ENCODE measurements at places on chromosomes 4 and X. TPM values are rescaled to one million over a fixed set of nuclear protein-coding genes. Genes with fewer than 3 reads are reported as not detected.

Gene CDKL2
- not detected for total RNA-seq

Gene SASH3
- 2.2 TPM for total RNA-seq

Gene GRIA3
- not detected for total RNA-seq

Gene PDZD11
- 25.6 TPM for total RNA-seq

Gene TAPT1
- 26.7 TPM for total RNA-seq

Gene PAGE2B
- total RNA-seq, result not detected

Gene CNKSR2
- 2.7 TPM for total RNA-seq

DNA sequence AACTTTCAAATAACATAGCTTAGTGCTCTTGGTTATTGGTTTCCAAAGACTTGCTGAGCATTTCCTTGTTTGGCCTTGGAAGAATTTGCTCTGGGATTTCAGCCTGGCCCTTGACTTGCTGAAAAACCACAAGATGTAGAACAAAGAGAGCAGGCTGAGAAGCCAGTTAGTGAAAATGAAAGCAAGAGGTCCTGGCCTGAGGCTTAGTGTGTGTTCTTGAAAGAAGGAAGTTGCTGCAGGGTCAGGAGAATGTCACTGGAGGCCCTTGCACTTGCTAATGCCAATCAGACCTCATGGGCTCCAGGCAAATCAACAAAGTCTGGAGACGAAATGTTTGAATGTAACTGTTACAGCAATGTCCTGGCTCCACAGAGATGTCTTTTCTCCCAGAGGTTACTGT, 79.4 kb downstream of the SYNPO2 start:
- peak; percentile 37 for DNase-seq

DNA sequence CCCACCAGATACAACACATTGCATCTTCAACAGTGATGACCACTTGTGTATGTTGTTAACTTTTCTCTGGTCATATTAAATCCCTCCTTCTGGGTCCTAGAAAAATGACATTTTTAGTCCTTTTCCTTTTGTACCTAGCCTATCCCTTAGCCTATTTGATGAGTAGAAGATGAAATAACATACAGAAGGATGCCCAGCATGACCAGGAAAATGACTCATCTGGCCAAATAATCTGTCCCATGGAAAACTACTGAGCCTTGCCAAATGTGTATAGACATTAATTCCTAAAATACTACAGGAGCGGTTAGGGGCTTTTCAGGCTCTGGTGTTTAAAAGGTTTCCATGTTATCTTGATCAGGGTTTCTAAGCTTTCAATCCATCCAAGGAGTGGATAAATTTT, 129.0 kb upstream of the KCNIP4 start:
- DNase-seq, result no peak

GRCh38 chr4:13201241-13201640, 282.9 kb downstream of the RAB28 start:
- DNase-seq, result no peak

DNA sequence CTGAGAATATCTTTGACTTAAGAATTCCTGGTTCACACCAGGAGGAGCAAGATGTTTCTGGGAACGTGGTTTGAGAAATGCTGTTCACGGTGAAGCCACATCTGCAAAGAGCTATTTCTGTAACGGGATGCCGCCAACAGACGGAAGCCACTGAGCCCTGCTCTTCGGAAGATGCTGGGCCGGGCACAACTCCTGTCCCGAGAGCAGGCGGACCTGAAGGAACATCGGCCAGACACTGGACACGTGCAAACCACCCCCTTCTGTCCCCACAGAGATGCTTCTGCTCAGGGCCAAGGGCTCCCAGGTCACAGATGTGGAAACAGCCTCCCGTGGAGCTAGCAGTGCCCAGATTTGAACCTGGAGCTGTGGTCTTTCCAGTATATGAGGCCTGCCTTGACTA, 24.3 kb downstream of the HMX1 start:
- DNase-seq, result peak; percentile 9

DNA sequence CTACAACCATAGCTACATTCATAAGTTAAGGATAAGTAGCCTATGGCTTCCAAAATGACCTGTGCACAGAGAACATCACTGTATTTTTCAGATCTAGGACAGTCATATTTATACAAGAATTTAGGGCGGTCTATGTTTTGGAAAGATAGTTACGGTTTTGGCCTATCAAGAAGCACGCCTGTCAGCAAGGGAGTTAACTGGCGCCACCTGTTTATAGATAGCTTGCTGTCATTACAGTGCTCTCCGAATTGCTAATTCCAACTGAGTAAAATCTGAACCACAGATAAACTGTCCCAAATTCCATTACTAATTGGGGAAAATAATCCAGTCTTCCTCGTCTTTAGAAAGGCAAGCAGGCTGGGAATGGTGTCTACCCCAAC, 646 bp downstream of the ABCB7 start:
- DNase-seq, result no peak

DNA sequence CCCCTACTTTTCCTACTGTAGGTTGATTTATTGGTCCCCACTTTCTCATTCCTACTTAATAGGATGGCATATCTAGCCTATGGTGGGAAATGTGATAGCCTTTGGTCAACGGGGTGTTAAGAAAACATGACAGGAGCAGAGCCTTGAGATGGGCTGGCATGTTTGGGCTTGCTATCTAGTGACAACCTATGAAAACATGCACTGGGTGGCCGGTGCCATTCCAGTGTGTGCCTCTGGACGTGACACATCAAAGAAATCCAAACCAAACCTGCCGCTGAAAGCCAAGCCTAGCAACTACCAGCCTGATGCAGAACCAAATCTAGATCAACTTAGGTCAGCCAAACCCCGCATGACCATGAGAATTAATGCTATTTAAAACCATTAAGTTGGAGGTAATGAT, 317.6 kb downstream of the DMD start:
- DNase-seq, result no peak

DNA sequence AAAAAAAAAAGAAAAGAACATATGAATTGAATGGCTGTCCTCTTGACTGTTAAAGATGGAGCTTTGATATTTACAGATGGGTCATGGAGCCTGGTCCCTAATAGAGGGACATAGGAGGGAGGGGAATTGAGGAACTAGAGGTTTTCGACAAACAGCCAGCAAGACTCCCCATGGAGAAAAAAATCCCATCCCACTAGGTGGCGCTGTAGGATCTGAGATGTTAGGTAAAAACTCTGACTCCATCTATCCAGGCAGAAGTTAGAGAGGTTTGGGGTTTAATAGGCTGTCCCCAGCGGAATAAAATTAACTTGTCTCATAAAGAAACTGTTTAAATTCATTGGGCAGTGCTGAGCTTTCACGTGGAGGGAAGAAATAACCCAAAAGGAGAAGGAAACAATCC, 45.9 kb downstream of the HMGB2 start:
- peak; percentile 86 for DNase-seq

DNA sequence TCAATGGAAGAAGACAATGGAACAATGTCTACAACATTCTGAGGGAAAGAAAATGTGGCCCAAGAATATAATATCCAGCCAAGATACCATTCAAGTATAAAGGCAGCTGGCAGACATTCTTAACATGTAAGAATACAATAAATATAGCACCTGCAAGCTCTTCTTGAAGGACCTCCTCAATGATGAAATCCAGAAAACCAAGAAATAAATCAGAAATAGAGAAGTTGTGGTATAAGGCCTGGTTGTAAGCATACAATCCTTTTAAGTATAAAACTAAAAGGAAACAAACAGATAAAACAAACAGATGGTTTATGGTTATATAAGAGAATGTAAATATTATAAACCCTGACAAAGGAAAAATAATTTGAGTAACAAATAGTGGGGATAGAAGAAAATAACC, 33.4 kb downstream of the SYTL4 start:
- DNase-seq, result no peak

DNA sequence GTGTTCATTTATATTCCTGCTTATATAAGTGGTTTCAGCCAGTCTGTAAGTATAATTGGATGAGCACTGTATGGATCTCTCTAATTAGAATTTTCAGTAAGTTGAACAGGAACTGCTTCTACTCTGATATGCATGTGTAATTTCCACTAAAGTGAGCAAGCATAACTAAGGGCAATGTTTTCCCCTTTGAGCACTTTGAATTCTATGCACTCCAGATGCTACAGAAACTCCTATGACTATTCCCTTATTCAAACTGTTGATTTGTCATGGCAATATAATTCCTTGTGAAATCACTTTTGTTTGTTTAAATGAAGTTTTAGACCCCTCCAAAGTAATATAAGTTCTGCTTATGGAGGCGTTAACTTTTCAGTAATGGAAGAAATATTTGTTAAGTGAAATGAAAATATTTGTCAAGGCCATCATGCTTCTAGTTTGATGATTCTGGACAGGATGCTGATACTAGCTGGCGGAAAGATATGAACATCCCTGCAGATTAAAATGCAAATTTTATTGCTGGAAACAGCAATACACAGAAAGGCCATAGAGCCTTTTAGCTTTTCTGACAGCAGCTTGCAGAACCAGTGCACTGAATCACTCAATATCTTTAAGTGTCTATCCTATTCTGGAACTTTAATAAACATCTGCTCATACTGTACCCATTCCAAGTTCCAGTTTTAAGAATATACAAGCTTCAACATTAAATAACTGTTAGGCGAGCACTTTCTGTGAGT, 1460.8 kb downstream of the RAPGEF2 start:
- no peak for DNase-seq

DNA sequence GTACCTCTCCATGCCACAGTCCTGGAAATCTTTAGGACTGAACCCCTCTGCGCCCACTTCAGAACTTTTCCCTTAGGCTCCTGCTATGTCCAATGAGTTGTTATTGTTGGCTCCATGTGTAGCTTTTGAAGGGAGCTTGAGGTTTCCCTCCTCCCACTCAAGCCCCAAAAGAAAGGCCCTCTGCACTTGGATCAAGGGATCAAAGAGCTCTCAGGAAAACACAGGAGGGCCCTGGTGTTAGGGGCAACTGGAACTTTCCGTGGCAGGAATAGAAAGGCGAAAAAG, 135.0 kb downstream of the RASL11B start:
- no peak for DNase-seq

- no peak for DNase-seq
Measured at GRCh38 chrX:10972706-10973105, 138.4 kb upstream of the HCCS start.

DNA sequence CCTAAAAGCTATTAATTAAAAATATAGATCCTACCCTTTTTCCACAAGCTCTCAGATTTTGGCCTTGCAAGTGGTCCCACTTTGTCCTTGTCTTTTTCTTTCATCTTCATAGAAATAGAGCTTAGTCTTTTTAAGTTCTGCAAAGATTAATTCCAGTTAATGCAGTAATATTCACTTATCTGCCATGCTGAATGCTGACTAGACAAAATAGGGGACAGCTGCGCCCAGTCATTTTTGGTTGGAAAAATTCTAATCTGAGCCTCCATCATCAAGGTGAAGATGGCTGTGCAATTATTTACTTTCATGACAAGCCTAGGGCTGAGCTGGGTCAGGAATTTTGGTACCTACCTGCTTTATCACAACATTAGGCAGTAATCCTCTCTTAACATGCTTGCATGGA, 241.3 kb upstream of the CXorf66 start:
- DNase-seq, result no peak

- no peak for DNase-seq
Measured at GRCh38 chr4:36322921-36323354, 41.5 kb downstream of the DTHD1 start.

DNA sequence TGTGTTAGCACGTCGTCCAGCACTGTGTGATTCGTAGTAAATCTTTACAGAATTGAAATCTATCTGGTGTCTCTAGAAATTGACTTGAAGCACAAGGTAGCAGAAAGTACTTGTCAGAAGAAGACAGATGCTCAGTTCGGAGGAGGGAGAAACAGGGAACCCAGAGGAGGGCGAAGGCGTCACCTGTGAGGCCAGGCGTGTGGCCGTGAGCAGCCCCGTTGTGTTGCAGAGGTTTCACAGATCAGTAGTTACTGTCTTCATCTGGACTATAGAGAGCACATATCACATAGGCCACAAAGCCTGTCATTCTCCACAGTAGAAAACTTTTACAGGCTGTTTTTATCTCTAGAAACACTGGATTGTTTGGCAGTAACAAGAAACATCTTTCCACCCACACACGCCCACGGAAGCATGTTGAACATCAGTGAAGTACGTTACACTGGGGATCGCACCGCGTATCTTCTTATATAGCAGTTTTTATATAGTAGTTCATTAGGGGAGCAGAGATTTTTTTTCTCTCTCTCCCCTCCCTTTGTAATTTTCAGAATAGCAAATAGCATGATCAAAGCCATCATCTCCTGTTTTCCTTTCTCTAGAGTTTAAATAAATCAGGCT, 48.1 kb upstream of the TLR3 start:
- DNase-seq, result no peak

GRCh38 chr4:88900432-88900831, 156.6 kb downstream of the FAM13A start:
- DNase-seq, result no peak

DNA sequence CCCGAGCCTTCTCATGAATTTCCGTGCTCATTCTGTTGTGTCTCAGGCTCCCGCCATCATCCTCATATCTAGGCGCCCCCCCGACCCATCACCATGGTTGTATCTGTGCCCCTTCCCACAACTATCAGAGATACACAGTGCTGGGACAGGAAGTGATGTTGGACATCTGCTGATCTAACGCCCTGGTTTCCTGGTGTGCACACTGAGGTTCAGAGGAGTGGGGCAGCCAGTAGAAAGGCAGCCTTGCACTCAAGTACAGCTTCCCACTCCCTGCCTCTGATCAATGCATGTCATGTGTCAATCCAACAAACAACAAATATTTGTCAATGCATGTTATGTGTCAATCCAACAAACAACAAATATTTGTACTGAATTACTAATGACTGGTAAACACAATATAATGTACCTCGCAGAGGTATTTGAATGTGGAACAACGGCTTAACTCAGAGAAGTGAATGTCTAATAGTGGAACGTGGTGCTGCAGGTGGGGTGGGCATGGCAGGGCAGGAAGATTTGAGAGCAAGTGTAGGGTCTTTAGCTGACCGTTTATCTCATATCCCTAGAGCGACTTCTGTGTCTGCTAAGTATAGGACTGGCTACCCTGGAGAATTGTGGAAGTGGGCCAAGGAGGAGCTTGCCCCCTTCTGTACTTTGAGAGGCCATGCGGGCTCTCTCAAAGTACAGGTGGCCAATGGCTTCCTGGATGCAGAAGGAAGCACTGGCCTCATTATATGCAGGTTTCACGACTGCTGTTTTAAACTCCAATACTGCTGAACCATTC, 10.3 kb upstream of the SEL1L3 start:
- DNase-seq, result no peak

GRCh38 chr4:40536032-40536431, 93.6 kb downstream of the RBM47 start:
- peak; percentile 68 for DNase-seq

DNA sequence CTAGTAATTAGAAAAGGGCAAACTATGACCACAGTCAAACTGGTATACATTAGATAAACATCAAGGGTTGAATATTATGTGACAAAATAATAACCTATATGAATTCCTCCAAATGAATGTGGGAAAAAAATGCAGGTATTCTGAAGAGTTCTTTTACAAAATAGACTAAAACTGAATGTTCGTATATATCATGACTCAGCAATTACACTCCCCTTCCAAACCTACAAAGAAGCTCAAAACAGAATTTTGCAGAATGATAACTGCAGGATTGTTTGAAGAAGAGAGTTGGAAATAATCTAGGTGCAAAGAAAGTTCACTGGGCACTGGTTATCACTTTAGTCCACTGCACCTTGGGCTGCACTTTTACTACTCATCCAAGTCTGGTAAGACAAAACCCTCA, 134.1 kb downstream of the GABRG1 start:
- no peak for DNase-seq

GRCh38 chr4:99473131-99473530, 37.7 kb upstream of the C4orf17 start:
- no peak for DNase-seq

Data from Peyer's patch (tissue), 4 donors.